ENCODE measurements at places on chromosomes 3 and 15. TPM values are rescaled to one million over a fixed set of nuclear protein-coding genes. Genes with fewer than 3 reads are reported as not detected.

DNA sequence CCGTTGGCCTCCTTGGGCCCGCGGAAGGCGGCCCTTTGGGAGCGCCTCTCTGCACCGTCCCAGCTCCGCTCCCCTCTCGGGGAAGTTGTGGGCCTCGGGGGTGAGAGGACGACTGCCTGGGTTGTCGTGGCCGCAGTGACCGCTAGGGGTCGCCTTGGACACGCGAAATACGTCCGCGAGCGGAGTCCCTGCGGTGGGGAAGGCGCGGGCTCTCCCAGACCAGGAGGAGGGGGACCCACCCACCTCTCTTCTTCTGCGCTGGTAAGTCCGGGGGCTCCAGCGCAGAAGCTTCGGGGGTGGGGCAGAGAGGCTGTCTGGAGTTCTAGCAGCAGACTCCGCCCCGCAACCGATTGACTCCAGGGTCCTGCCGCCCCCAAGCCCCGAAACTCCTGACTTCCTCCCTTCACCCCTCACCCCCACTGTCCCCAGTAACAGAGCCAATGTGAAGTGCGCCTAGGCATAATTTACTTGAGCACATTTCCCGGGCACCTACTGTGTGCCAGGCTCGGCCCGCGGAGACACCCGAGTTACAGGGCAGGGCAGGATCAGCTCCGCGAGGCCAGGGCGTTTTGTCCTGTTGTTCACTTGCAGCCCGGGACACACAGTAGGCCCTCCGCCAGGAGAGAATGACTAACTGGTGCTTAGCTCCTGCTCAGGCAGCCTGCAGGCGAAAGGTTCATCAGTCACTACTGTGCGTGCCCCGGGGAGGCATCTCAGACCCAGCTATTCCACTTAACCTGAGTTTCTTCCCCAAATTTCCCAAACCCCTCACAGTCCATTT, 32.8 kb downstream of the DNASE1L3 start:
- DNase-seq = peak; percentile 76

DNA sequence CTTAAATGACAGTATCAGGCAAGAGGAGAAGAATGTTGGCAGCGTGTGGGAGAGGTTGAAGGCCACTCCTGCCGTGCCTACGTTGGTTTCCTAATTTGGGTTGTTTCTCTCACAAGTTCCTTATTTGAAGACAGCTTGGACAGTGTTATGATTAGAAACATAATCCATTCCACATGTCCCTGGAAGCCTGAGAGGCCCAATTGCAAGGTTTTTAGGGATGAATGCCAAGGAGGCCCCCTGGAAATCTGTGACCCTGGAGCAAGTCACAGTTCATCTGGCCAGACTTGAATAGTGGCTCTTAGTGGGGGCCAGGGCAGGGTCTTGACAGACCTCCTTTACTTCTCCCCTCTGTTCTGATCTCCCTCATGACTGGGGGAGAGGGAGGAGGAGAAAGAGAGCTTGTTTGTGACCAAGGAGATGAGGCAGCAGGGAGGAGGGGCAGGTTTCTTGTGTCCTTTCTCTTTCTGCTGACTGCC, 584.4 kb upstream of the TBL1XR1 start:
- DNase-seq = peak; percentile 82

DNA sequence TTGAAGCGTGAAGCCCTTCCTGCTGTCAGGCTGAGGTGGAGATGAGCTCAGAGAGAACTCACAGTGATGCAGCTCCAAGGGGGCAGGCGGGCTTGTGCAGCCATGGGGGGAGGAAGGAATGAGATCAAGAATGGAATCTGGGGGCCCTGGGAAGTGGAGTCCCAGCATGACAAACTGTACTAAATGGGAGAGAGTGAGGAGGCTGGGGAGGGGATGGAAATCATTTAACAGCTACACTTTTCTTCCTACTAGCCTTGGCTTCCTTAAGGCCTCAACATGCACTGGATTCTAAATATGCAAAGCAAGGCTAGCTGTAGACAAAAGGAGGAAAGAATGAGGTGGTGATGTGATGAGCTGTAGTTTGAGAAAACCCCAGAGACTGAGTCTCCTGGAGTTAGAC, 133.9 kb downstream of the EEFSEC start:
- DNase-seq = no peak

DNA sequence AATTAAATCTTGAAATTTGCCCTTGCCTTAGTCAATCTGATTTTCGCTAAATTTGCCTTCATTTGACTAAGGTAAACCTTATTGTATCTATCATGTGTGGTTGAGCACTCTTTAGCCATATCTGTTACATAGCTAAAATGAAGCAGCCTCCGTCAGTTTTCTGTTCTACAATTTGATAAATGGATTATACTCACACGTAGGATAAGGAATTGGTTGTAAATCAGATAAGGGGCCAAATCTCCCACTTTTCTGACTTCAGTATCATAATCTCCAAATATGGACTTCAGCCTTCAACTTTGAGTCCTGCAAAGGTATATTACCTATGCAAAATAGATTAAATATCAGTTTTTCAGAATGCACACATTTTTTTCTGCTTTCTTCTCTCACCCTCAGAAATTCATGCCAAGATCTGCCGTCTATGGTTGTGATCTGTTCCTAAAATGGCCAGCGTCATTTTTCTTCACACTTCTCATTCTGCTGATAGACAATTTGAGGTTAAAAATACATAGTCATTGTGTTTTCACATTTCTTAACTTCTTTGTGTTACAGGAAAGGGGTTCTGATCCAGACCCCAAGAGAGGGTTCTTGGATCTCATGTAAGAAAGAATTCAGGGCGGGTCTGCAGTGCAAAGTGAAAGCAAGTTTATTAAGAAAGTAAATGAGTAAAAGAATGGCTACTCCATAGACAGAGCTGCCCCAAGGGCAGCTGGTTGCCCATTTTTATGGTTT, 36.9 kb downstream of the RAB8B start:
- no peak for DNase-seq

DNA sequence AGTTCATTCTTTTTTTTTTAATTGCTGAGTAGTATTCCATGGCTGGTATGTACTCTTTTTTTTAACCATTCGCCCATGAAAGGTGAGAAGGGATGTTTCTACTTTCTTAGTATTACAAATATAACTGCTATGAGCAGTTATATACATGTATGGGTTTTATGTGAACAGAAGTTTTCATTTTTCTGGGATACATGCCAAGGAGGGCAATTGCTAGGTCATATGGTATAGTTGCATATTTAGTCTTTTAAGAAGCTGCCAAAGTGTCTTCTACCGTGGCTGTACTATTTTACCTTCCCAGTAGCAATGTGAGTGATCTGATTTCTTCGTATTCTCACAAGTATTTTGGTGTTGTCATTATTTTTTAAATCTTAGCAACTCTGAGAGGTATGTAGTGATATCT, 11.2 kb upstream of the KLHL40 start:
- no peak for DNase-seq

The ASB7 gene
- total RNA-seq = 13.5 TPM

DNA sequence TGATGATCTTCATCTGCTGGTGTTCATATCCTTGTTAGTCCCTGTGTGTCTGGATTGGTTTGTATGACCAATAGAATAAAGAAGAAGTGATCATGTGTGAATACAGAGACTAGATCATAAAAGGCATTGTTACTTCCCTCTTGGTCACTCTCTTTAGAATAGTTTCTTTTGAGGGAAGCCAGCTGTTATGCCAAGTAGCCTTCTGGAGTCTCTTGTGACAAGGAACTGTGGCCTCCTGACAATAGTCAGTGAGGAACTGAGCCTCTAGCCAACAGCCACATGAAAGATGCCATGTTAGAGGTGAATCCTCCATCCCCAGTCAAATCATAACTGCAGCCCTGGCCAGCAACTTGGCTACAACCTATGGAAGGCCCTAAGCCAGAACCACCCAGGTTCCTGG, 63.0 kb upstream of the SMAD3 start:
- DNase-seq = no peak

The PLXNB1 gene
- total RNA-seq = 14.2 TPM

DNA sequence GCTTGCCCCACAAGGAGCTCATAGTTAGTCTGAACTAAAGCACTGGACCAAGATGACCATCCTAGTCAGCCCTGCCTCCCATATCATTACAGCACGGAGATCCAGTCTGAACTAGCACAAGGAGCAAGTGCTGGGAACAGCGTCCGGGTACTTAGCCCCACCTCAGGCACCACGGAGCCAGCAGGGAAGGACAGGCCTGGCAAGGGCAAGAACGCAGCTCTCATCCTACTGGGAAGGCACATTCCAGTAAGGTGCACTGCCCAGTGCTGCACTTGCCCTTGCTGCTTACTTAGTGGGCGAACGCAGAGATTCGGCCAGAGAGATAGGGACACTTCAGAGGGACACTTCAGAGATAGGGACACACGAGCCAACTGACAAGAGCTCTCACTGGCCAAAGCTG, 27.6 kb downstream of the SEC61A1 start:
- DNase-seq = no peak

GRCh38 chr3:141074529-141074928, 23.4 kb downstream of the SPSB4 start:
- DNase-seq = no peak

- DNase-seq = peak; percentile 61
These were observed 18.1 kb downstream of the ARRDC4 start for GRCh38 chr15:97978401-97979139.

- peak; percentile 59 for DNase-seq
These were observed 114.7 kb upstream of the LRTM1 start for GRCh38 chr3:55042591-55042990.

- no peak for DNase-seq
These were observed 113.7 kb upstream of the RPL32 start for GRCh38 chr3:12954891-12955650.

DNA sequence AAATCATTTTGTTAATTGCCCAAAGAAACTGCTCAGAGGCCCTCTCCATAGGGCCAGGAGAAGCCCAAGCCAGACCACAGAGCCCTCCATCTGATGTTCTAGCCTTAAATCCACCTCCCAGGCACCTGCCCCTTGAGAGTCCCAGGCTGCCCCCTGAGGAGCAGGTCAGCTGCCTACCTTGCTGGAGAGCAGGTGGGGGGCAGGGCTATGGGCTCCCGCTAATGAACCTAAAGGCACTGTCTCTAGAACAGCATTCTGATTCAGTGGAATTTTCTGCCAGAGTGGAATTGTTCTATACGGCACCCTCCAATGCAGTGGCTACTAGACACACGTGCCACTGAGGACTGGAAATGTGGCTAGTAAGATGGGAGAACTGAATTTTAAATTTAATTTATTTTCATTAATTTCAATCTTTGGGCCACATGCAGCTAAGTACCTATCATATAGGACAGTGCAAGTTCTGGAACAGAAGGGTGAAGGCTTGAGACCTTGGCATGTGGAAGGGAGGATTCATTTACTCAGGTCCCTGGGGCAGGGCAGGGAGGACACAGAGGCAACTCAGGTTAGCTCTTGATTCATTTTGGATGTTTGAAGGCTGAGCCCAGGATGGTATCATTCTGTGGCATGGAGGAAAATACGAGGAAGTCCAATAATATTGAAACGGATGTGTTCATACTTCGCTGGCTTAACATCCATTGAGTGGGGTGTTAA, 11.4 kb downstream of the AMOTL2 start:
- DNase-seq = no peak

DNA sequence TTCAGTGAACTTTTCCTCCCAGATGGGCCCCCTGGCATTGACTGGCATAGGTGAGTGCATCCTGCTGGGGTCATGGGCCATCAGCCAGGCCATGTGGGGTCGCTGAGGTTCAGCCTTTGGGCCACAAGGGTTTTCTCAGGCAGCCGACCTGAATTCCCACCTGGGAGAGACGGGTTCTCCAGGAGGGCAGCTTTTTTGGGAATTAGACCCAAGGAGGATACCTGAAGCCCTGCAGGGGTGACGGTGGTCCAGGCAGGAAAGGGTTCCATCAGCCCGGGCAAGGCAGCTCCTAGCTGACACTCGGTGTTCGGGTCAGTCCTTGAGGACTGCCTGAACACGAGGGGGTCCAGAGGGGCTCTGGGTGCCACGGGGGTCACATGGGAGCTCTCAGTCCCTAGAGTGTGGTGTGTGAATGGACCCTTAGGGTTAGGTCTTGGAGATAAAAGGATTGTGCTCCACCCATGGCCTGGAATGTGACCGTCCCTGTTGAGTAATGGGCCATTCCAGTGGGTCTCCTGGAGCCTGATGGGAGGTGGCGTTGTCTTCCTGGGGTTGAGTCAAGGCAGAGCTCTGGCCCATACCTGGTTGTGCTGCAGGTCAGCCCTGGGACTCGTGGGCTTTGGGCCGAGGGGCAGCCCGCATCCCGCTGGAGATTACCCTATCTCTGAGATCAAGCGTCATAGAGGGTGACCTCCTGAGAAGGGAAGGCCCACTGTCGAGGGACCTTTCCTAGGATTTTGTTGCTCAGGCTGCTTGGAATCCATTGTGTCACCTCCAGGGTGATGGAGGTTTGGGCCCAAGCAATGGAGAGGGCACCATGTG, 192.8 kb downstream of the UBE3A start:
- no peak for DNase-seq

DNA sequence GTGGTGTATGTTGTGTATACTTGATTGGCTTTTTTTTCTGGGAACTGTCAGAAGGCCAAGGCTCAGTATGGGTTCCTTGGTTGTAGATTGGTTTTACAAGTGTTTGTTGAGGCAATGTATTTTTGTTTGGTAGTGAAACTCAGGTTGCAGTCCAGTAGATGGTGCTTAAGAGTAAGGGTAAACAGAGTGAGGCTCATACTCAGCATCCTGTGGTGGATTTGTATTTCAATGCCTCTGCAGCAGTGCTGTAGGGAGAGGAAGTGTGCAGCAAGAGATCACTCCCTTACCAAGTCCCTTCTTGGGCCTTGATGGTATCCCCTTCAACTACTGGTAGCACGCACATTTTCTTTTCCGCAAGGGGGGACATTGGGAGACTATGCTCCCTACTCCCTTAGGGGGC, 428.5 kb upstream of the CNTN3 start:
- no peak for DNase-seq

The SNUPN gene
- total RNA-seq = 33.2 TPM

The HHLA2 gene
- not detected for total RNA-seq

The LRRC2 gene
- 0.12 TPM for total RNA-seq

DNA sequence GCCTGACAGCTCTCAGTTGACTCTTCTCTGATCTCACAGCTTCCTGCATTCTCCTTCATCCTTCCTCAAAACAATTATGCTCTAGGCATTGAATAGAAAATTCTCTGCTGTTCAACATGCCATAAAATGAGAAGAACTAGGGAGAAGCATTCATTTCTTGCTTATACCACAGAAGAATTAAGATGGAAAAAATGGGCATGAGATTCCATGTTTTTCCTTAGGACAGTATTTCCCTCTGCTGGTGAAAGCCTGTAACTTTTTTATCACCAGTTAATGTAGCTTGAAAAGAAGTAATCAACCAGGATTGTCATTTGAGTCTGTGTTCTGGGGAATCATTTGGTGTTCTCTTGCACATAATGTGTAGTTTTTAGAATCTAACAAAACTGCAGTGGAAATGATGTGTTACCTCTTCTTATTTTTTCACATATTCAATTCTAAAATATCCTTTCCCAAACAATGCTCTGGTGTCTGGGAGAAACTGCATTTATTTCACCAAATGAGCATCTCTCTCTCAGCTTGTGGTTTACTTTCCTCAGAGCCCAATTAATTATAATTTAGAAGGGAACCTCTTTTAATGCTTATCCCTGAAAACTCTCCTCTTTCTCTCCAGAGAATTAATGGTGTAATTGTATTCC, 92.8 kb upstream of the DCBLD2 start:
- peak; percentile 71 for DNase-seq

GRCh38 chr3:108037770-108038169, 53.1 kb downstream of the CD47 start:
- DNase-seq = no peak
